Urothelium cell line (cell line): ENCODE measurements at places on chromosomes 5 and 9.
A peak's percentile ranks its signal among the peaks of the same experiment; 100 is the strongest.

DNA sequence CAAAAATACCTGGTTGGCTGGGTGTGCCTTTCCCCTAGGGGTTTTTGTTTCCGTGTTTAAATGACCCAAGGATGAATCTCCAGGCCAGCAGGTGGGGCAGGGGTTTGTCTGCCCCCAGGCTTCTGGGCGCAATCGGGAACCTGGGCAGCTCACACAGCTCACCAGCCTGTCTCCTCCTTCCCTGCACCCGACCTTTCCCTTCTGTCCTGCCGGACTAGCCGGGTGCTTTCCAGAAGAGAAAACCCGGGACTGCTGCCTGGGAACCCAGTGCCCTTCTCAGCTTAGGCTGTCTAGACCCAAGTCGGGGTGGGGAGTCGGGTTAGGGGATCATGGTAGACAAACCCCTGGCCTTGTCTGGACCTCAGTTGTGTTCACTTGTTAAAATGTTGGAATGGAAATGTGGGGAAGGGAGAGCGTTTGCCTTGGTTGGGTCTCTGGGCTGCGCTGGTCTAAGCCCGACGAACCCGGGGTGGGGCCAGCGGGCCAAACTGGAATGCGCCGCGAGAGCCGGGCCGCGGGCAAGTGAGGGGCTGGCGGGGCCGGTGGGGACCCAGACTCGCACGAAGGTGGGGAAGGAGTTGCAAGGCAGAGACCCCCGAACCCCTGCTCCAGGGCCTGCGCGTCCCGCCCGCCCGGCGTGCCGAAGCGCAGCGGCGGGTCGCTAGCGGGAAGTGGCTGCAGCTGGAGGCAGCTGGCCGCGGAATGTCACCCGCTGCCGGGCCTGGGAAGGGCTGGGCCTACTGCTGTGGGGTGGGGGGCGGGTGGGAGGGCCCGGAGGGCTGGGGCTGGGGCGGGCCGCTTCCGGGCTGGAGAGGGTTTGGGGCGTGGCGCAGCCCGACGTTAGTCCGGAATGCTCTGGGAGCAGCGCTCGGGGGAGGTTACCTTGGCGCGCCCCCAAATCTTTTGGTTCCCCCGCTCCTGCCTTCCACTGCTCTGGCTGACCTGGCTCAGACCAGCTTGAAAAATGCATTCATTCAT is 84.6 kb downstream of the DAB2IP start:
- DNase-seq: no peak

- no peak for DNase-seq
Observed at GRCh38 chr9:128374221-128374675, 3.1 kb downstream of the URM1 start.

DNA sequence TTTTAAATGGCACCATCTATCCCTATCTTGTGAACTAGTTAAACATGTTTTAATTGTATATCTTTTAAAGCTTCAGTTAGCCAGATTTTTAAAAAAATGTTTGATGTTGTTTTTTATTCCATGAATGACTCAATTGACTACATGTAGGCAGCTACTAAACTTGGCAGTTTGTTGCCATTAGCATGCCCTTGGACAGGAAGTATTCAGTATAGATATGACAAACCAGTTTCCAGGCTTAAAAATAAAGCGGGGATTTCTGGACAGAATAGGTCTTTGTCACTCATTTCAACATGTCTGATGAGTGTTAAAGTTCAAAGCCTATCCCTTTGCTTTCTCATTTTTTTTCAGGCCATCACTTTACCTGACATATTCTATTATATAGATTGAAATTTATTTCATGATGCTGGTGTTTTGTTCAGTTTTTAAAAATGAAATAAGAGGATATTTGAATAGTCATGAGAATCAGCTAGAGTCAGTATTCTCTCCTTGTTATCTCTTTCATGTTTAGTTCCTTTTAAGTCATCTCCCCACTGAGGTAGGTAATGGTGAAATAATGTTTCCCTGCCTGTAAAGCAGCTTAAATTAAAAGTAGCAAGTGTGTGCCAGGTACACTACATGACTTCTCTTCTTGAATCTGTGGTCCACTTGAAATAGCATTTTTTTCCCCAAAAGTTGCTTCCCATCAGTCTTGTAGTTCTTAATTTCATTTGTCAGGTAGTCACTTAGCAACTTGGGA is 11.9 kb downstream of the TNFAIP8 start:
- no peak for DNase-seq

DNA sequence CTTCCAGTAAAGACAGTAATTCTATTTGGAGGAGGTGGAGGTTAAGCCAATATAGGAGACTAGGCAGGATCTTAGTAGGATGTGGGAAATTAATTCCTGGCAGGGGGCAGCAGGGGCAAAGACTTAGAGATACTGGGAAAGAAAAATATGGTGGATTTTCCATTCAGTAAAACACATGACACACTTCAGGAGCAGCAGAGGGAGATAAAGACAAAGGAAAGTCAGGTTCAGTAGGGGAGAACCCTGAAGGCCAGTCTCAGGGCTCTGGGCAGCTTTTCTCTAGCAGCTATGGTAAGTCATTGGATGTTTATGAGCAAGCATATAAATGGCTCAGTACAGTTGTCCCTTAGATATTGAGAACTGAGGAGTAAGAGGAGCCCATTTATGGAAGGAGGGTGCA is 105.5 kb downstream of the PJA2 start:
- no peak for DNase-seq

- no peak for DNase-seq
Observed at GRCh38 chr9:130053109-130053503, 600 bp upstream of the GPR107 start.

GRCh38 chr5:93596676-93597490 is 13.9 kb downstream of the NR2F1 start:
- DNase-seq: no peak

DNA sequence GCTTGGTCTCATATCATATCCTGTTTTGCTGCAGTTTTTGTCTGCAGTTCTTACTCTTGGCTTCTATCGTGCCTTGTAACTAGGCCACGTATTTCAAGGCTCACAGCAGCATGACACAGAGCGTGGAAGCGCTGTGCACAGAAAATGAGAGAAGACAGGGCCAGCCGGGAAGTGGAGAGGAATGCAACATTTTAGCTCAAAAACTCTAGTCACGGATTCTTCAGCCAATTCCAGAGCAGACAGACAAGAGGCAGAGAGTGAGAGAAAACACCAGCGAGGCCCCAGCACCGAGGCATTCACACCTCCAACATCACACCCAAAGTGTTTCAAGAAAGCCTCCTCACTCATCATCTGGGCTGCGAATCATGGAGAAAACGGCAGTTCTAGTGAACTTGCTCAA is 160.8 kb downstream of the DNAH5 start:
- no peak for DNase-seq

- peak; percentile 56 for DNase-seq
Observed at GRCh38 chr5:63959177-63959982, 2.9 kb downstream of the HTR1A start.

- DNase-seq: no peak
Observed at GRCh38 chr9:15155826-15156225, 151.2 kb downstream of the TTC39B start.

DNA sequence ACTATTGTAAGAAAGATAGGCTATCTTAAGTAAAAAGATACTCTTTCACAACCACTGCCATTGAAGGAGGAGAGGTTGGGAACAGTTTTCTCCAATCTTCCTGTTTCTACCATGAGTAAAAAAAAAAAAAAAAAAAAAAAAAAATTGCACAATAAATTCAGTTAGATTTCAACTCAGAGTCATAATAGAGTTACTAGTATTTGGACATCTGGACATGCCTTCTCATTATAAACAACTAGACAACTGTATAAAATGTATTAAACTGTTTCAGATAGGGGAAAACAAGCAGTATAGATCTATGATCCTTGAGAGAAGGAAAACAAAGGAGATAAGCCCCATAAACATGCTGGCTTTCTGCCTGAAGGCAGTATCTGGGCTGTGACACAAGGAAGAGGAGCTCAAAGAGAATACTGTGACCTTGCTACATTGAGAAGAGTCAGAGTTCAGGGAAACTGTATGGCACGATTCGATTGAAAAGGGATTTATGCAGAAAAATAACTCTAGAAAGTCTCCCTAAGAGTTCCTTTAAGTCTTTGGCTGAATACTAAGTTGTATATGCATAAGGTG is 249.2 kb upstream of the POU5F2 start:
- DNase-seq: no peak

GRCh38 chr5:100841358-100842076 is 61.6 kb downstream of the ST8SIA4 start:
- no peak for DNase-seq

DNA sequence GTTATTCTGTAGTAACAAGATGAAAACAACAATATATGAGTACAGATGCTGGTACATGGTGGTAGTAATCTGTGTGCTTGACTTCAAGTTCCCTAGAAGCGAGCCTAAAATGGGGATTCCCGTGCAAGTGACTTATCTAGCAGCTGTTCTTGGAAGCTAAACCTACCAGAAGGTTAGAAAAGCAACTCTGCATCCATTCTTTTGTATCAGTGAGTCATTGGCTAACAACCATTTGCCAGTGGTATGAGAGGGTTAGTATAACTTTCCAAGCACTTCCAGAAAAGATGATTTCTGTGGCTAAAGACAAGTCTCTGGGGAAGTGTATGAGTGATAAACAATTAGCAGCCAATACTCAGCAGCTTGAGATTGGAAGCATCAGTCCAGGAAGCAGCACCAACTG is 787.7 kb upstream of the CDH6 start:
- no peak for DNase-seq

GRCh38 chr9:85744480-85744879 is 2.7 kb upstream of the AGTPBP1 start:
- no peak for DNase-seq

GRCh38 chr5:126370796-126371718 is 52.2 kb upstream of the GRAMD2B start:
- DNase-seq: no peak

DNA sequence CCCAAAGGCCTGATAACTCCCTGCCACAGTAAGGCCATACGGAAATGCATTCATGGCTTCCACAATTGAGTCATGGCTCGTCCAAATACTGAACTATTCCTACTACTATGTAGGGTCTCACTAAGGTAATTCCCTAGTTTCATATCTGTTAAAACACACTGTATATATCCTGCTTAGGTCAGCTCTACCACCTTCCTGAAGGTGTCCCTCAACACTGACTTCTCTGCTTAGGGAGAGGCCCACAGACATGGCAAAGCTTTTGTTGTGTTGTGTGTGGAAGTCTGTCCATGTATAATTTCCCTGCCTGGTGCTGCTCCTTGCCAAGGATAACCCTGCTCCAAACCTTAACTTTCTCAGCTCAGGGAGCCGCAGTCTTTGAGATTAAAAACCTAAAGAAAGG is 60.4 kb downstream of the GIN1 start:
- DNase-seq: no peak

GRCh38 chr9:119938871-119939270 is 569.6 kb upstream of the BRINP1 start:
- no peak for DNase-seq

DNA sequence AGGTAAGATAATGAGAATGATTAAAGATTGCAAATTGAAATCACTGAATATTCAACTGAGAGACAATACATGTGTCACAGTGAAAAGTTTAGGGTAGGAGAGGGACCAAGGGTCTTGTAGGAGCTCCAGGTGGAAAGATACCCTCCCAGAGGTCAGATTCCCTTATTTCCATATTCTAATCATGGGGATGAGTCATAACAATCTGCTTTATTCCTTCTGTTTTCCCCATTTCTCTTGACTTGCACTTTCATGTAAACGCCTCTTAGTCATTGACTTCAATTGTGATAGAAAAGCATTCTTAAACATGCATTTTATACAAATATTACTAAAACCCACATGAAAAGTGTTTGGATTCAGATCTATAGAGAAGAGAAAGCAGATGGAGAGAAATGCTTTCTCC is 81.3 kb upstream of the CTSL start:
- no peak for DNase-seq

DNA sequence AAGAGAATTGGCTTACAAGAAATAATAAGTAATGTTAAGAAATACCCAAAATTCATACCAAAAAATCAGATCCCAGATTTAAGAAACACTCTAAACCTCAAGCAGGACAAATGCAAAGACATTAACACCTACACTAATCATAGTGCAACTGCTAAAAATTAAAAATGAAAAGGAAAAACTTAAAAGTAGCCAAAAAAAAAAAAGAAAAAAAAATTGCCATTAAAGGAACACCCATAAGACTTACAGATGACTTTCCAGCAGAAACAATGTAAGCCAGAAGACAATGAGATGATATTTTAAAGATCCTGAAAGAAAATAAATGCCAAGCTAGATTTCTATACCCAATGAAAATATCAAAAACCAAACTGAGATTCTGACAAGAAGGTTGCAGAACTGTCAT is 101.5 kb downstream of the DENND1A start:
- no peak for DNase-seq

DNA sequence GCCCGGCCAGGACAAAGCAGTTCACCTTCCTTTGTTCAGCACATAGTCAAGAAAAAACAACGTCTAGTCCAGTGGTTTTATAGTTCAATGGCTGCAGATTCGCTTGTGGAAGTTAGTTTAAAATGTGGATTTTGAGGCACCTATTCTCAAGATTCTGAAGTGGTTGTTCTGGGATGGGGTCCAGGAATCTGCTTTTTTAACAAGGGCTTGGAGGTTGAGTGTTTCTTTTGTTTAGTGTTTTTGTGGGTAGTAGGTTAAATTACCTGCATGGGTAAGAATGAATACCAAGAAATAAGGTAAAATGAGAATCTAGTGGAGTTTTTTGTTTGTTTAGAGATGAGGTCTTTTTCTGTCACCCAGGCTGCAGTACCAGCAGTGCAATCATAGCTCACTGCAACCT is 28.4 kb upstream of the NADK2 start:
- no peak for DNase-seq

DNA sequence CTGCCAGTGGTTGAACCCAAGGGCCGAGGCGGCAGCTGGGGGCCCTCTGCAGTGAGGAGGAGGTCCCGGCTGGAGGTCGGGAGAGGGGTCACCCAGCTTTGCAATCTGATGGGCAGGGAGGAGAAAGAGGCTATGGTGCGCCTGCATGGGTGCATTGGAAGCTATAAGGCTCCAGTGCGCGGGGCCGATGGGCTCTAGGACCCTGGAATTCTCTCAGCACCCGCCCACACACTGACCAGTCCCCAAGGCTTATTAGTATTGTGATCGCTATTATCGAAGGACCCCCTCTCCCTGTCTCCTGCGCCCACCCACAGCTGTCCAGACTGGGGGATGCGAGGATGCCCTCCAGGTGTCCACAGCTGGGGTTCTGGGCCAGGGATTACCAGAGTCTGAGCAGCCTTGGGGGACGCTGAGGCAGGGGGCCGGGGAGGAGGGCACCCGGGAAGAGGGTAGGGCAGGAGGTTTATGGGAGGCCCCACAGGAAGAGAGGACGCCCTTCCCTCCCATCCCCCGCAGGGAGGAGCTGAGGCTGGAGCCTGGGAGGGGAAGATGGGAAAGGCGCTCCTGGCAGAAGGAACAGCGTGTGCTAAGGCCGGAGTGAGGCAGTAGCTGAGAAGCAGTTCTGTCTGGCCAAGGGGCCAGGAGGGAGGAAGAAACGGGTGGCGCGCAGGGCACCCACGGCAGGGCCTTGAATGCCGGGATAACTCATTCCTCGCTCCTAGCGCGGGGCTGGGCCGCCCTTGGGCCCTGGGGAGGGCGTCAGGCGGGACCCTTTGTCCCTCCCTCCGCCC is 24.2 kb downstream of the C9orf50 start:
- DNase-seq: peak; percentile 79

DNA sequence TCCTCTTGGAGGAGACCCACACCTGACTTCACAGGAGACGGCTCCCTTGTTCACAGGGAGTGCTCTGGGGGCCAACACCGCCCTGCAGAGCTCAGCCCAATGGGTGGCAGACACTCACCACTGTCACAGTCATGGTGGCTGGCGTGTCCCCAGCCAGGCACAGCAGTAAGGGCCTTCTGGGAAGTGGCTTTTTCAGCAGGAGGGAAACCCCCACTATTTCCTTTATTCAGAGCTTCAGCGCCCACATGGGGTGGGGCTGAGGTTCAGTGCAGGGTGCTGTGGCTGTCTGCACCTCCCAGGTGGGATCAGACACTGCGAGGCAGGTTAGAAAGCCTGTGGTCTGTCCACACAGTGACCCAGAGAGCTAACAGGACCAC is 3.6 kb upstream of the SNAPC4 start:
- no peak for DNase-seq
